DMS79 (cell line): ENCODE measurements at places on chromosomes 6 and 20.
A peak's percentile ranks its signal among the peaks of the same experiment; 100 is the strongest.

GRCh38 chr6:27138837-27139755 lies 108.4 kb upstream of the PRSS16 start:
- DNase-seq, result no peak

GRCh38 chr20:41367956-41368355 lies 1.3 kb upstream of the EMILIN3 start:
- no peak for DNase-seq

DNA sequence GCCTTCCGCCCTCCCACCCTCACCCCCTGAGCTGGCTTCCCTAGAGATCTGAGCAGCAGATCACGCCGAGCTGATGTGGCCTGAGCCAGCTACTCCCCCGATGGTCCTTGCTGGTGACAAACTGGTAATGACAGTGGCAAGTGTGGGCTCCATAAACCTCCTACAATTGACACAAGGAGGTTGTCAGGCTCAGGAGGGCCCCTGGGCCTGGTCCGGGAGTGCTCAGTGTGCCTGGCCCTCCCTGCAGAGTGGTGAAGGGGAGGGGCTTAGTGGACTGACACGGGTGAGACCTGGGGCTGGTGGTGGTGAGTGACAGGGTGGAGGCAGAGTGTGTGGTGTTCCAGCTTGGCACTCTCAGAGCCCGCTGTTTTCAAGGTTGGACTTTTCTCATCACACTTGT lies 22.6 kb upstream of the MPC1 start:
- no peak for DNase-seq

- peak; percentile 55 for DNase-seq
Observed at GRCh38 chr6:138815797-138816528, 20.1 kb downstream of the ECT2L start.

- DNase-seq, result no peak
Observed at GRCh38 chr6:127102299-127102698, 16.2 kb upstream of the RSPO3 start.

- DNase-seq, result no peak
Observed at GRCh38 chr6:111610548-111611172, 5.0 kb upstream of the TRAF3IP2 start.

DNA sequence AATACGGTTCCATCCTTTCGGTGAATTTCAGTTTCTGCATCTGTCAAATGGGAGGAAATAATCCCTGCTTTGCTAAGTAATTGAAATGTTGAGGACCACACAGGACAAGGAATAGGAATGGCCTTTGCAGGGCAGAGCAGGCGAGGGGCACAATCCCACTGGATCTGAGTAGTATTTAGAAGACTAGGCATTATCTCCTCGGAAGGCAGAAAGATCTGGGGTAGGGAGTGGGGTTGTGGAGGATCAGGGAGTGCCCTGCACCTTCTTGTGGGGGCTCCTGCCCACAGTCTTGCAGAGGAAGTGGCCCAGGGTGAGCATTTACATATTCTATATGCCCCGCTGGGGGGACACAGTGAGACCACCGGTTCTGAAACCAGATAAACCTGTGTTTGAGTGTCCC lies 87.1 kb upstream of the SIRPA start:
- DNase-seq, result no peak

DNA sequence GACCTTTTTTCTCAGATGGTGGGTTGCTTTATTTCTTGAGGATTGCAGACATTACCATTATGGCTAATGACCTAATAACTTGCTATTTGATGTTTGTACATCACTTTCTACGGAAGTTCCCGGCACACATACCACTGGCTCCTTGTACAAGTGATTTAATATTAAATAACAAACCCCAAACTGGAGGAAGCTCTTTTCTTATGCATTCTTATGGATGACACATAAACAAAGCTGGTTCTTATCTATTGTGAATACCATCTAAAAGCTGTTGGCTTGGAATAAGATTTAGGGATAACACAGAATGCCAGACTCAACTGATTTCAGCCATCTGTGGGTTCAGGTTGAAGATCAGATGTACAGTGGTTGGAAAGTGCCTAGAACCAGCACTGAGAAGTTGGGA lies 272.6 kb downstream of the TSHZ2 start:
- DNase-seq, result no peak

DNA sequence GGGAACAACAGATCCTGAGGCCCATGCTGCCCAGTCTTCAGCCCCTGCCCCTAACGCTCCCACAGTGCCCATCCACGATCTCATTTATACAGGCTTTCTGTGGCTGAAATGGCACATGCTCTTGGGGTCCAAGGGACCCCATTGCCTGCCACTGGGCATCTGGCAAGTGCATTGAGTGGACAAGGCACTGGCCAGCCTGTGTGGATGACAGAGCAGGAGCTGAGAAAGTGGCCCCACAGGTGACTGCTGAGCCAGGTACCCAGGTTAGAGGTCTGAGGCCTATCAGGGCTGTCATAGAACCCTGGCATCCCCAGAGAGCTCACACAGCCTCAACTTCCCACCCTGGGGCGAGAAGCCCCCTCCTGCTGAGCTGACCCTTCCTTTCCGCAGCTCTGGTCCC lies 86.0 kb upstream of the NXT1 start:
- DNase-seq, result no peak

- no peak for DNase-seq
Observed at GRCh38 chr20:63772781-63773518, 33.4 kb downstream of the SLC2A4RG start.

GRCh38 chr6:39189915-39190544 lies 39.2 kb downstream of the KCNK5 start:
- no peak for DNase-seq

DNA sequence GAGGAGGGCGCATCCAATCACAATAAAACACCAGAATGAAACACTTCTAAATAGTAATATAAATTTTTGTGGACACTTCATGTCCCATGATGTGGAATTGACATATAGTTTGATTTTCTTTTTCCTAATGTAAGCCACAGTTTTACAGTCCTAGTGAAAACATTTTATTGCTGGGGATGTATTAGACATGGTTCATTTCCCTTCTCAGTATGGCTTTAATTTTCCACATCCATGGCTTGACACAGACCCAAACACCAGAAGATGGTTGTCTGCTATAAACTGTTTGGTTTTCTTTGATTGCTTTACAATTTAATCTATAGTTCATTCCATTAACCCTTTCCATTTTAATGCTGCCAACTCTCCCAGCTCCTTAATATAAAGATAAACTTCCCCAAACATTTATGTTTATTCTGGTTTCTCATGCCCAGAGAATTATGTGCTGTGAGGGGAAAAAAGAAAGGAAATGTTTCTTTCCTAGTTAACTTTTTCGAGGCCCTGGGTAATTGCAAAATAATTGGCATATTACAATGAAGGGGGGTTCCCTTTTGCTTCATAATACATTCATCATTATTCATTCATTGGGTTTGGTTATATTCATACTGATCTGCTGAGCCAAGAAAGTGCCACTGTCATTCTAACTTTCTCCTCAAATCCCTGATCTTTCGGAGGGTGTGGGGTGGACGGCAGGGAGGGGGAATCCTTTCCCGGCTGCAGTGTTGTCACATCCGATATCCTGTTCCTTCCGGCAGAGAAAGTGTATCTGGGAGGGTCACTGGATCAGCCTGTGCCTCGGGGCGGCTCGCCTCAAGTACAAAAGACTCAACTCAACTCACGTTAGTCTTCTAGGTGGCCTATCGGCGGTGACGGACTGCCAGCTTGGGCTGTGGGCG lies 127.6 kb upstream of the TFAP2D start:
- DNase-seq, result no peak

DNA sequence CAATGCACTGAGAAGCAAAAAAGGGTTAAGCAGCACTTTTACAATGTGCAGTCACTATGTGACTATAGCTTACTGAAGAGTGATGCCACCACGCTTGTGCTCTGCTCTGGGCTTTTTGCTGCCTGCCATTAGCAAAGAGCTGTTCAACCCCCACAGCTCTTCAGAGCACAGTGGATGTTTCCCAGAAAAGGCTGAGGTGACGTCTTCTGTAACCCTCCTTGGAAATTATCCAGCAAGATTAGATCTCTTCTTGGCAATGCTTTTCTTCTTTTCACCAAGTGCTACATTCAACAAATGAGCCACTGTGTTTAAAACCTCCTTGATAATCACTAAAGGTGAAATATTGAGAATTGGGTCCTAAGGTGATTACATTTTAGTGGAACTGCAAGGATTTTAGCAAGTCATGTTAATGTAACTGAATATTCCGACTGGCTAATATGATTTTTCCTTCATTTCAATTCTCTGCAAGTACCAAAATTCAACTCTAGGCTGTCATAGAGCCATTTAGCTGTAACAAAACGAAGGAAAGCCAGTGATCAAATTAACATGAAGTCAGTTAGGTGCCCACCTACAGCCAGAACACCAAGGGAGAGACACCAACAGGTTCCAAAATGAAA lies 34.9 kb downstream of the ELOVL5 start:
- no peak for DNase-seq

DNA sequence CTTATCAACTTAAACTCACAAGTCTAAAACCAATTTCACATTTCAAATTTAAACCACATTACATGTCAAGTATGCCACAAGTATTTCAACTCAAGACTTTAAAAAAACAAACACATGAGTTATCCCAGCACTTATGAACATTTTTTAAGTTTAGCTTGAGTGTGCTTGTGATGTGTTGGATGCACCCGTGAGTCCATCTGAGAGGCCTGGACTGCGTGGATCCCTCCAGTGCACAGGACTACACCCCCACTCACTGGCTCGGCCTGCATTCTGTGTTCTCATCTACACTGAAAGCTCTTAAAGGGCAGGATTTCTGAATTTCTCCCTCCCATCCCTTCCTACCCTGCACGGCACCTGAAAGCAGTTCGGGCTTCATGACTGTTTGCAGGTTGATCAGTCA lies 128.8 kb upstream of the CD93 start:
- DNase-seq, result no peak

GRCh38 chr20:330233-331149 lies 5.1 kb downstream of the SOX12 start:
- DNase-seq, result peak; percentile 41

- no peak for DNase-seq
Observed at GRCh38 chr6:135858931-135859330, 7.4 kb downstream of the PDE7B start.

DNA sequence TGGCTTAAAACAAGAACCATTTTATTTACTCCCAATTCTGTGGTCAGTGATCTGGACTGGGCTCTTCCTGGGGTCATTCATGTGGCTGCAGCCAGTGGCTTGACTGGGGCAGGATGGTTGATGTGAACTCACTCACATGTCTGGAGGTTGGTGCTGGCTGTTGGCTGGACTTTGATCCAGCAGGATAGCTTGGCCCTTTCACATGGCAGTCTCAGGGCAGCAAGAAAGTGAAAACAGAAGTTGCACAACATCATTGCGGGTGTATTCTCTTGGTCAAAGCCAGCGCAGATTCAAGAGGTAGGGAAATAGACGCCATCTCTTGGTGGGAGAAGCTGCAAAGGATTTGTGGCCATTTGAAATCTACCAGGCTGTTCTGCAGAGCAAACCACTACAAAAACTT lies 77.2 kb downstream of the MDGA1 start:
- no peak for DNase-seq

DNA sequence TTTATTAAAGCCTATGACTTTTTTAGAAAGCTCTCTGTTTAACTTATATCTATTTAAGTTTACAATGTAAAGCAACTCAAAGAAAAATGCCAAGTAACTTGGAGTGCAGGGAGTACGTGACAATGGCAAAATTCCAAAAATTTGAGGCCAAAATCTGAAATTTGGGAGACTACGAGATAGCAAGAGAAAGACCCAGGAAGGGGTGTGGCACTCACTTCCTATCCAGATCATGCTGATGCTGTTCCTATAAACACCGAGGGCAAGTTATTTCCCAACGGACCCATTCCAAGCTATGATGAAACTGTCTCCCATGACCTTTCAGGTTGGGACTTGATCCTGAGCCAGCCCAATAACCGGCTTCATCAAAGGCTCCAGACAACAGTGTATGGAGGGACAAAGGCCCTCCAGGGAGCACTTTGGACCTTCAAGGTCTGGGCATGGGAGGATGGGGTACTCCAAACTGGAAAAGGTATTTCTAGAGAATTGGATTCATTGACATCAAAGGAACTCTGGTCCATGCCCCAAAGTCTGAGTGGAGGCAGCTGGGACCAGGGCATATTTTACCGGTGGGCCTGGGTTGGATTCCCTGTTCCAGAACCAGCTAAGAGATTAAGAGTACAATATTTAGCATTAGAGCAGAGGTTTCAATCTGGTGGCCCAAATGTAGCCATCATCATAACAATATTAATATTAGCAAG lies 15.7 kb upstream of the SLC13A3 start:
- no peak for DNase-seq
